CD4-positive, alpha-beta memory T cell (primary cell): ENCODE measurements at places on chromosomes 2 and 18.
A peak's percentile ranks its signal among the peaks of the same experiment; 100 is the strongest.

DNA sequence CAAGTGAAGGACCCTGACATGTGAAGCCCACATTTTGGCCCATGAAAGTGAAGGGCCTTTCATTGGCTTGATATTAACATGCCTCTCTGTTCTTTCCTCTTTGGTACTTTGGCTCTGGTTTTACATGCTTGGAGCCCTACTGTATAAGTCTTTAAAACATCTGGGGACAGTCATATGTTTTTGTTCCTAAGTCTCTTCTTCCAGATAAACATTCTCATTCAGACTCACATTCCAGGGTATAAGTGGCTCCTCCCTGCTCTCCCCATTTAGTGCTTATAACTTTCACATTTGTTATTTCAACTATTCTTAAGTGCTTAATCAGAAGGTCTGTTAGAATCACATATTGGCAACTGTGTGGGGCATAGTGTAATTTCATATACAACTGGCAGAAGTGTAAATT, 1932.2 kb upstream of the CELF4 start:
- DNase-seq: no peak

DNA sequence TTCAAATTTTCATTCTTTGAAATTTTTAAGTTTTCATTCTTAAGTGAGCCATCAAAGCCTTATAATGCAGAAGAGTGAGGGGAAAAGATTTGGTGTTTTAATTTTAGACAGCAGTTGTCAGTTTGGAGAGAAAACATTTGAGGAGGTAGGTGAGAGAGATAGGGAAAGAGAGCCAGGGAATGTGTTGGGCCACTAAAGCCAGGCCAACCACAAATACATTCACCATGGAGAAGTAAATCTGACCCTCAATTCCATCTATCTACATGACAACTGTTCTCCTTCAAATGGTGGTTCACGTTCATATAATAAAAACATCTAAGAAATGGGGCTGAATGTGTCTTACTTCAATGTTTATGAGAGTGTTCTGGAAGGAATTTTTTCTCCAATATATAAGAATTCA, 553.0 kb upstream of the SYT4 start:
- DNase-seq: no peak

DNA sequence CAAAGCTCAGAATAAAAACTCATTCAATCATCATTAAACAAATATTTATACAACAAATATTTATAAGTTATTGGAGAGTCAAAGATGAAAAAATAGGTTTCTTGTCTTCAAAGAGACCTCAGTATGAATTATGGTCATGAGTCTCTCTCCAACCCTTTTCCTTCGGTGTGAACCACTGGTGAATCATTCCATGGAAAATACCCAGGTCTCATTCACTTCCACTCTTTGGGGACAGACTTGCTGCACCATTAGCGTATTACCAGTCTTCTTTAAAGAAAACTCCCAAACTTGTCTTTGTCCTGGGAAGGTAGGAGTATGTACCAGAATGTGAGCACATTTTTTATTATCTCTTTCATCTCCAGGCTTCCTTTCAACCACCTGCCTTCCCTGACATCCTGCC, 257.4 kb upstream of the RBMS1 start:
- DNase-seq: no peak

DNA sequence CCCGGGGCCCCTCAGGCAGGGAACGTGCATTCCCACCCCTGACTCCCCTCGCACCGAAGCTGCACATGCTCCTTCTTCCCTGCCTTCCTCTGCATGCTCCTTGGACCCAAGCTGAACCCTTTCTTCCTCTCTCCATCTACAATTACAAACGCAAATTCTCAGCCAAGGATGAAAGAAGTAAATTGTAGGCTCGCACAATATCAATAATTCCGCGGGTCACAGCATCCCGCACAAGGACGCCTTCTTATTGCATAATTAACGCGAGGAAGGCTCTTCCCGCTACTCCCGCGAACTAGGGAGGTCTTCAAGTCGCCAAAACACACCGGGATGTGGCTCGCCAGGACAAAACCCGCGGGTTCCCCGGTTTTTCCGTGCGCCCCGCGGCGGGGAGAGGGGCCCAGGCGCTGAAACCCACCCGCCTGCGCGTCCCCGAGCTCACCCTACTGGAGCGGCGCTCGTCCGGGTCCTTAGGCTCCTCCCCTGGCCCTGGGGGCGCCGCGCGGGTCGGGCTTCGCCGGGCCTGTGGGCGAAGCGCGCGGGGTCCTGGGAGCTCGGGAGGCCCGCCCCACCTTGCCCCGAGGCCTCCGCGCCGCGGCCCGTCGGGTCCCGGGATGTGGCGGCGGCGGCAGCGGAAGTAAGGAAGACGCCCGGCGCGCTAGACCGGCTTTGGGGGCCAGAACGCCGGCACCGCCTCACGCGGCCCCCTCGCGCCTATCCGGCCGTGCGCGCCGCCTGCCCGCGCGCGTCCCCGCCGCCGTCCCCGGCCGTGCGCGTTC, at the start of gene CHST10:
Gene CHST10 (minus strand): TSS at position 734 of the 776 bp plus-strand sequence. CDS start 10,993 bp downstream, outside the sequence.
- peak; percentile 21 for DNase-seq

GRCh38 chr2:84676295-84676694, 160.0 kb downstream of the DNAH6 start:
- no peak for DNase-seq

DNA sequence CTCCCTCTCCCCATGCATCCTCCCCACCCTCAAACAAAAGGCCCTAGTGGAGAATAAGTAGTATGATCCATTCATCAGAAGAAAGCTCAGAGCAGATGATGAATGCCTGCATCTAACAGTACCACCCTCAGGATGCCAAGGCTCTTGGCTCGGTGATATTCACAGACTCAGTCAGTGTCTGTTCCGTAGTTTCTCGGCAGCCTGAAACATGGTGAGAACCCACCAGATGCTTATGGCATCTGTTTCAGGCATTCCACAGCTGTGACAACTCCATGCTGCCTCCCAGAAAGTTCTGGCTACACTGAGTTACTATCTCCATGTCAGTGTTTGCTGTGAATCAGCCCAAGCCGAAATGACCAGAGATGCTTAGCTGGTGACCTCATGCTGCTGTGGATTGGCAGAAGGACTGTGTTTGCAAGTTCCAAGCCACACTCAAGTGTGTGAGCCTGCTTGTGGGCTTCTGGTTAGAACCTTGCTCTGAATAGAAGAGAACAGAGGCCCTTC, 83.9 kb downstream of the WDSUB1 start:
- no peak for DNase-seq

GRCh38 chr18:34956663-34957062, 84.5 kb upstream of the MAPRE2 start:
- no peak for DNase-seq

DNA sequence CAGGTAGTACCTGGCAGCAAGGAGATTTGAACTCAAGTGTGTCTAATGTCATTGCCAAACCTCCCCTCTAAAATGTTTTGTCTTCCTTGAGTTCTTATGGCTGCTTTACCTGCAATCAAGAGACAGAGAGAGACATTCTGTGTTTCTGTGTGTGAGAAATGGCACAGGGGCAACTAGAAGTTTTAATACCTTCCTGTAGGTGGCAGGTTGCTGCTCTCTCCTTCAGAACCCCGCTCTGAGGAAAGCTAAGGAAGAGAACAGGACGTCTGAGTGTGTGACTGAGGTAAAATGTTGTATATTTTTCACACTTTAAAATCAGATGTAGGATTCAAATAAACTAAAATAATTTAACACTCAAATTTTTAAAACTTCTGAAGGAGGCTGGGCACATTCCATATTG, 19.2 kb downstream of the DTNA start:
- no peak for DNase-seq

GRCh38 chr2:235946590-235946989, 221.6 kb downstream of the GBX2 start:
- no peak for DNase-seq

DNA sequence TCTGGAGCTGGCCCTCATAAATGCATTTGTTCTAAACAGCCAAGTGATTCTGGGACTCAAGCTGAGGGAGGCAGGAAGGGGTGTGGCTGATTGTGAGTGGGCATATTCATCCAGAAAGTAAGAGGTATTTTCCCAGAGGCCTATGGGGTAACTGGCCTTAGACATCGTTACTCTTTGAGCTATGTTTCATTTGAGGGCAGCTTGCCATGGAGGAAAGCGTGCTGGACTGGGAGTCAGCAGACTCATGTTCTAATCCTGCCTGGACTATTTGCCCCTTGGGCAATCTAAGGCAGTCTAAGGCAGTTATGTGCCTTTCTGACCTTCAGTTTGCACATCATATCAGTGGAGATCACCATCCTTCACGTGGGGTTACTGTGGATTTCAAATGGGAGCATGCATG, 93.5 kb upstream of the SLC14A2 start:
- no peak for DNase-seq

DNA sequence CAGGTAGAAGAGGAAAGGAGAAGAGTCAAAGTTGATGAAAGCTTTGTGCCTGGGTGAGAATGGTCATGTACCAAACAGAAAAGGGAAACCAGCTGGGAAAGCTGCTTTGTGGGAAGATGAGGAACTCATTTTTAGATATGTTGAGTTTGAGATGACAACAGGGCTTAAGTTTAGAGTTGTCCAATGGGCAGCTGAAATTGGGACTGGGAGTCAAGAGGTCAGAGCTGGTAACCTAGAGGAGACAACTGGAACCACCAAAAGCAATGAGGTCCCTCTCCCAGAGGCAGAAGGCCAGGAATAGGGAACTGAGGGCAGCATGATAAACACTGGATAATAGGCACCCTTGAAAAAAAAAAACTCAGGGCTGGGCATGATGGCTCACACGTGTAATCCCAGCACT, 48.8 kb downstream of the SLC4A1AP start:
- no peak for DNase-seq

DNA sequence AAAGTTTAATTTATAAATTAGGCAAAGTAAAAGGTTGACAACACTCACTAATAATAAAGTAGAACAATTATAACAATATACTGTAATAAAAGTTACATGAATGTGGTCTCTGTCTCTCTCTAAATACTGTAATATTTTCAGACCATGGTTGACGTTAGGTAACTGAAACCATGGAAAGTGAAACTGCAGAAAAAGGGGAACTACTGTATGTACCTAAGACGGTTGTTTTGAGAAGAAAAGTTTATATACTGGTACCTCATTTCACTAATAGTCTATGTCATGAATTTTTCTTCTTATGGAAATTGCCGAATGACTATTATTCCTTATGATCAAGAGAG, 166.7 kb upstream of the ZNF521 start:
- DNase-seq: no peak

- peak; percentile 55 for DNase-seq
Observed at GRCh38 chr2:232502911-232503808, 15.5 kb upstream of the ECEL1 start.

DNA sequence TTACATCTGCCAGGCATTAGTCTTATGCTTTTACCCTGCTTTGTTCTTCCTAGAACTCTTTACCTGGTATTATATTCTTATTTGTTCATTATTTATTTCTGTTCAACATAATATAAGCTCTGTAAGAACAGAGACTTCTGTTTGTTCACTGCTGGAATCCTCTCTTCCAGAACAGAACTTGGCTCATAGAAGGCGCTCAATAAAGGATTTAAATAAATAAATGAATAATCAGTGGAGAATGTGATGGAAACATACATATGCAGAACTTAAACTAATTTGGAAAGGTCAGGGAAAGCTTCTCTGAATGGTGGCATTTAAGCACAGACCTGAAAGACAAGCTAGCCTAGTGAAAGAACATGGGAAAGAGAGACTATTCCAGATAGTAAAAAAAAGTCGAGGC, 24.3 kb downstream of the NCKAP1 start:
- DNase-seq: no peak

DNA sequence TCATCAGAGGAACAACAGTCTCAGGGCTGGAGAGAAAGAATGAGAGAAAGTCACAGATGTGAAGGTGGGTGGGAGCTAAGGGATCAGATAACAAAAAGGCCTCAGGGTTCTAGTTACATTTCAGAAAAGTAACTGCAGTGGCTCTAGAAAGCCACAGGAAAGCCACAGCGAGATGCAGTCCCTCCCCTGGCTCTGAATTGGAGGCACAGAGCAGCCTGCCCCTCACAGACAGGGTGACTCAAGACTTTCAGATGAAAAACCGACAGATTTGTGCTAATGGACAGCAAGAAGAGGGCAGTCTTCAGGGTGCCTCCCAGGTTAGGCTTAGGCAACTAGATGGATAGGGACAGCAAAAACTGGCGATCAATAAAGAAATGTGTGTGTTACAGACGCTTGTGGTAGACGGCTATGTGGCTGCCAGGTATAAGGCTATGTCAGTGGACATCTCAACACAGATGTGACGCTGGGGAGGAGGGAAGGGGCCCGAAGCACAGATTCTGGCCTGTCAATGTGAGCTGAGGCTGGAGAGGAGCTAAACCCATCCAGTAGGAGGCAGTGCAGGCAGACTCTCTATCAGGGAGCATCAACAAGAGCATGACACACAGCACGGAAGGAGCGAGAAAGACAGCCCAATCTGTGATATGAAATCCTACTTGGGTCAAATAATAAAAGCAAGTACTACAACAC, 26.2 kb downstream of the UNC50 start:
- no peak for DNase-seq

DNA sequence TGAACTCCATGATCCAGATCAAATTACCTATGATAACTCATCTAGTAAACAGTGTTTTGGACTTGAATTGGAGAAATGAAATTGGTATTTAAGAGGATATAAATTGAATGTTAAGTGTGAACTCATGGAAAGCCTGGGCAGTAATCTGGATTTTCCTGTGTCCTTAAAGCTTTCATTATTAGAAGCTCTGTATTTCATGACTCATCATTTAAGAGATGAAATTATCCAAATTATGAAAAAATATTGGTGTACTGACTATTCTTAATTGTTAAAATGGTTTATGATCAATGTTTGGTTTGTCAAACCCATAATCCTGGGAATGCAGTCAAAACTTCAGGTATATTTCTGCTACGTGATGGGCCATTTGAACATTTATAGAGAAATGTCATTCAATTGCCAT, 332.2 kb upstream of the ST6GAL2 start:
- no peak for DNase-seq

GRCh38 chr2:172021955-172022354, 22.2 kb downstream of the METAP1D start:
- DNase-seq: no peak

DNA sequence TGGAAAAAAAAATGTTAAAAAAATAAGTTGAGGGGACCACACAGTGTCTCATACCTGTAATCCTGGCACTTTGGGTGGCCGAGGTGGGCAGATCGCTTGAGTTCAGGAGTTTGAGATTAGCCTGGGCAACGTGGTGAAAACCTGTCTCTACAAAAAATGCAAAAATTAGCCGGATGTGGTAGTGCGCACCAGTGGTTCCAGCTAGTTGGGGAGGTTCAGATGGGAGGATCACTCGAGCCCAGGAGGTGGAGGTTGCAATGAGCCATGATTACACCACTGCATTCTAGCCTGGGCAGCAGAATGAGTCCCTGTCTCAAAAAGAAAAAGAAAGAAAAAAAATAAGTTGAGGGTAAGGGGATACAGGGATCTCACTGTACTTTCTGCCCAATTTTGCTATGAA, 6.1 kb upstream of the KYNU start:
- DNase-seq: no peak

DNA sequence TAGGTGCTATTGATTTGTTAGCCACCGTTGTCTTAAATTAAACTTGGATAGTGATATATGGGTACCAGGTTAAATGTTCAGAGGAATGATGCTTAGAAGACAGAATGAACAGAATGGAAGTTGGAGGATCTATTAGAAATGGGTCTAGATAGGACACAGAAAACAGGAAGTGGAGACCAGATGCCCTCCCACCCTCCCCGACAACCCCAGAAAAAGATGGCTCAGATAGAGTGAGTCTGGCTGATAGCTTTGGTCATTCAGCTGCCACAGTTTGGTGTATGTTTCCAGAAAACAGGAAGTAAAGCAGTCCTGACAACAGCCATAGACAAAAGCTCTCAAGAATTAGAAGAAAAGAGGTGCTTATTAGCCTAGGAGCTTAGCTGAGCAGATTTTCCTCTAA, 71.5 kb upstream of the DSG1 start:
- DNase-seq: no peak

GRCh38 chr18:6509417-6509816, 94.7 kb upstream of the L3MBTL4 start:
- no peak for DNase-seq
